ENCODE measurements at places on chromosomes 1 and 21.

- no peak for DNase-seq
Observed at GRCh38 chr1:77068013-77068412, 151.2 kb downstream of the PIGK start.

DNA sequence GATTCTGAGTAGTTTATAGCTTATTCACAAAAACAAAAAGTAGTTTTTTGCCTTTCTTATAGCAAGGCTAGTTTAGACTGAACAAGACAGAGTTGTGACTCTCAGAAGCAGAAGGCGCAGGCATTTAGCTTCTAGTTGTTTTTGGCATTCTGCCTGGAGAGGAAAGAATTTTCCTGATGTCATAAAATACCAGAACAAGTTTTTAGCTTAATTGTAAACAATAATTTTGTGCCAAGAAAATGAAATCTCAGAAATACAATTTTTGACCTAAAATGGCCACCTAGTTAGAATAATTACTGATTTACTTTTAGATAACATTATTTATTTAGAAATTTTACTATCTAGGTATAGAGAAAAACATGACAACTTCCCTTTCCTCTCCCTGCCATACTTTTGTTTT is 1.0 kb downstream of the DNAJB4 start:
- no peak for DNase-seq

- DNase-seq = no peak
Observed at GRCh38 chr1:6016191-6016865, 24.1 kb upstream of the NPHP4 start.

- DNase-seq = no peak
Observed at GRCh38 chr1:119781434-119782210, 12.9 kb upstream of the HMGCS2 start.

Data from caudate nucleus (tissue), 63 donors.